A549 treated with AZD2906 at 1 μM for 4 hours (cell line): ENCODE measurements at places on chromosomes 13 and 19. TPM values are rescaled to one million over a fixed set of nuclear protein-coding genes. Genes with fewer than 3 reads are reported as not detected.

TMEM205 gene
- total RNA-seq, result 96.5 to 132 TPM (median 113 TPM) in 5 replicates

DIAPH3 gene
- 6.2 to 8.8 TPM (median 7.6 TPM) in 5 replicates for total RNA-seq

ZNF260 gene
- total RNA-seq, result 5.4 to 12.3 TPM (median 6.1 TPM) in 5 replicates

TMEM190 gene
- total RNA-seq, result 0.93 to 2.2 TPM (median 1.3 TPM) in 5 replicates

GFY gene
- total RNA-seq, result 0.12 to 0.27 TPM (median 0.16 TPM) in 5 replicates

ANKLE1 gene
- total RNA-seq, result 0.11 to 0.48 TPM (median 0.47 TPM) in 5 replicates

SEMA6B gene
- 4.9 to 6.0 TPM (median 5.0 TPM) in 5 replicates for total RNA-seq
